ENCODE measurements at places on chromosomes 5 and 9.

DNA sequence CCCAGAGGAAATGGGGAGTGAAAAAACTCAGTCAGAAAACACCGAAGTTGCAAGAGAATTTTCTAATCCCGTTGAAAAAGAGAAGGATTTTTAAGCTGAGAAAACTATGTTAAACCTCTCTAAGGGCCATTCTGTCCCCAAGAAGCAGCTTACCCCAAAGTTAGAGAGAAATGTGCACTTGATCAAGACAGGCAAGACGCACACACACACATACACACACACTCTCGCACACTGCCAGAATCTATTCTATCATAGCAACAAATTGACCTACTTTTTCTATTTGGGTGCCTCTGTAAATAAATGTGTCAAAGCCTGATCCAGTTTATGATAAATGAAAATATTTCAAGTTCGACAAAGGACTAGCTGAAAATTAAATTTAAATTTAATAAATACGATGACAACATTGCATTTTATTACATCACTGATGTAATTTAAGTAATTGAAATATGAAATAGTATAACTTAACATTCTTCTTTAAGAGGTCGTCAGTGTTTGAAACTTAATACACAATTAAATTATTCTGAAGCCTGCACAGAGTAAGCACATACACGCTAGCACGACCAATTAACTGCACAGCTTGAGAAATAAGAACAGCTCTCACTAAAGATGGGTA, 5.9 kb downstream of the NFIL3 start:
- no peak for DNase-seq

GRCh38 chr9:83956086-83956435, 24.0 kb downstream of the HNRNPK start:
- DNase-seq, result no peak

- DNase-seq, result no peak
Measured at GRCh38 chr5:93572101-93572607, 8.9 kb downstream of the NR2F1-AS1 start.

DNA sequence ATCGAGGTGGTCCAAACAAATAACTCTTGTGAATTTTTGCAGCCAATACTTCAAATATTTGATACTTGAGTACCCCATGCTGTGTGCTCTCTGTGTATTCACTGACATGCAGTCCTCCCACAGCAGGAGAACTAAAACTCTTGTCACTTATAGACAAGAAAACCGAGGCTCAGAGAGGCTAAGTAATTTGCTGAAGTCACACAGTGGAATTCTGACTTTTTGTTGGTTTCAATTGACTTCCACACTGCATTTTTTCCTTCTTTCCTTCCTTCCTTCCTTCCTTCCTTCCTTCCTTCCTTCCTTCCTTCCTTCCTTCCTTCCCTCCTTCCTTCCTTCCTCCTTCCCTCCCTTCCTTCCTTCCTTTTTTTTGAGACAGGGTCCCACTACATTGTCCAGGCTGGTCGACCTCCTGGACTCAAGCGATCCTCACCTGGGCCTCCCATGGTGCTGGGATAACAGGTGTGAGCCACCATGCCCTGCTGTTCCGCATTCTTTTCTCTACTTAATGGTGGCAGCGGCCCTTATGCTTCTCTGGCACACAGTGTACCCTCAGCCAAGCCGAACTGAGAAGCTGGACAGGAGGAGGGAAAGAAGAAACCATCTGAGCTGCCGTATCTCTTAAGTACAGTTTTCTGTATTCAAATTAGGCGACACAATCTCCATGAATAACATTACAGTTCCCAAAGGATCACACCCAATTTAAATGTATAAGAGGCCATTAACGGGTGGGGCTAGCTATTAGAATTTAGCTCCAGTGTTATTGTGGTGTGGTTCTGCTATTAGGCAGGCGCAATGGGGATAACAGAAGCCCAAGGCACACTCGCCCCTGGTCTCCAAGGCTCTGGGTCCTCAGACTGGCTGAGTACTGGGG, 38.4 kb upstream of the GRHPR start:
- no peak for DNase-seq

- DNase-seq, result peak; percentile 38
Measured at GRCh38 chr9:134544388-134545214, 97.0 kb upstream of the COL5A1 start.

- no peak for DNase-seq
Measured at GRCh38 chr9:89961616-89962341, 357.0 kb downstream of the GADD45G start.

- DNase-seq, result no peak
Measured at GRCh38 chr5:122499585-122499984, 187.5 kb downstream of the SNCAIP start.

GRCh38 chr5:41087461-41087860, 16.3 kb upstream of the MROH2B start:
- no peak for DNase-seq

- no peak for DNase-seq
Measured at GRCh38 chr9:70110194-70111041, 66.8 kb downstream of the MAMDC2 start.

GRCh38 chr5:57858905-57859304, 376.3 kb upstream of the ACTBL2 start:
- DNase-seq, result no peak

DNA sequence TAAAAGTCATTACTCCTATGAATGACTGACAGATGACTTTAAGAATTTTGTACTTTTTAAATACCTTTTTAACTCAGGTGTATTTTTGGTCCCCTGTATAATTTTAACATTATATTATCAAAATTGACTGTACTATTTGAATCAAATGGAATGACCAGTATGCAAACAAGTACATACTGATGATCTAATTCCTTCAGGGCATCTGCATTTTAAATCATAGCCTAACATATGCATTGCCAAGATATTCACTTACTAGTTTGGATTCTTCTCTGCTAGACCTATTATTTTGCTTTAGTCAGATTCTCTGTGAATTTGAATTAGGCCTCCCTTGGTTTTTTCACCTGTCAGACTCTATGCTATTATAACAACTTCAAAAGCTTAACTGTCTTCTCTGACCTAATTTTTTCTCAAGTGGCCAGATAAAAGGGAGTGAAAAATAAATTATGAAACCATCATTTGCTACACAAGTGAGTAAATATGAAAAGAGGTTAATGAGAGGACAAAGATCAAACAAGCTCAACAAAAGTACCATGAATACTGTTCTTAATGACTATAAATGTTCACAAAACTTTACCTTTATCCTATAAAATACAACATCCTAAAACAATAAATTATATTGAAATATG, 1505.2 kb upstream of the CDH9 start:
- no peak for DNase-seq

- no peak for DNase-seq
Measured at GRCh38 chr9:120043448-120043847, 536.5 kb downstream of the CDK5RAP2 start.

- no peak for DNase-seq
Measured at GRCh38 chr9:90698871-90699440, 56.3 kb upstream of the DIRAS2 start.

DNA sequence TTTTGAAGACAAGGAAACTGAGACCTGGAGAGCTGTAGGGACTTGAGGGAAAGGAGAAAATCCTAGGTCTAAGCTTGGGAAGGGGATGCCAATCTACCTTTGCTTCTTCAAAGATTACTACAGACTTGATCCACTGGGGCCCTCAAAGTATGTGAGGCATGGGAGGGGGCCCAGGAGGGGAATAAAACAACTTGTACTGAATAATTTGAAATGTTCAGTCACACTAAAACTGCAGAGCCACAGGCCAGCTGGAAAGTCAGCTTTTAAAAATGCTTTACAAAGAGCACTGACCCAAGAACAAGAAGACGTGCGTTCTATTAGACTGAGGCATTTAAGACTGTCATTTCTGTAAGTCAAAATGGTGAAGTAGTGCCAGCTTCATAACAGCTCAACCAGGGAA, 13.6 kb downstream of the IL33 start:
- DNase-seq, result no peak

GRCh38 chr5:108765647-108766046, 17.9 kb downstream of the FER start:
- no peak for DNase-seq

DNA sequence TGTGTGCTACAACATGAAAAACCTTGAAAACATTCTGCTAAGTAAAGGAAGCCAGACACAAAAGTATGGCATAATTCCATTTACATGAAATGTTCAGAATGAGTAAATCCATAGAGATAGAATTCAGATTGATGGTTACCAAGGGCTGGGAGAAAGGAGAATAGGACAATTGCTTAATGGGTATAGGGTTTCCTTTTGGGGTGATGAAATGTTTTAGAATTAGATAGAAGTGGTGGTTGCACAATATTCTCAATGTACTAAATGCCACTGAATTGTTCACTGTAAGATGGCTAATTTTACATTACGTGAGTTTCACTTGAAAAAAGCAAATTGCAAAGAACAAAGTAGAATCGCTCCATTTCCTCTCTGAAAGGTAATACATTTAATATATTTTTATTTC, 43.0 kb upstream of the GAS1 start:
- peak; percentile 75 for DNase-seq

- no peak for DNase-seq
Measured at GRCh38 chr5:68544091-68544647, 328.6 kb downstream of the PIK3R1 start.

GRCh38 chr5:56191656-56192055, 41.5 kb downstream of the ANKRD55 start:
- DNase-seq, result no peak

GRCh38 chr5:171633776-171634470, 151.7 kb upstream of the SMIM23 start:
- DNase-seq, result no peak

- no peak for DNase-seq
Measured at GRCh38 chr5:90886381-90886780, 327.8 kb downstream of the ADGRV1 start.

DNA sequence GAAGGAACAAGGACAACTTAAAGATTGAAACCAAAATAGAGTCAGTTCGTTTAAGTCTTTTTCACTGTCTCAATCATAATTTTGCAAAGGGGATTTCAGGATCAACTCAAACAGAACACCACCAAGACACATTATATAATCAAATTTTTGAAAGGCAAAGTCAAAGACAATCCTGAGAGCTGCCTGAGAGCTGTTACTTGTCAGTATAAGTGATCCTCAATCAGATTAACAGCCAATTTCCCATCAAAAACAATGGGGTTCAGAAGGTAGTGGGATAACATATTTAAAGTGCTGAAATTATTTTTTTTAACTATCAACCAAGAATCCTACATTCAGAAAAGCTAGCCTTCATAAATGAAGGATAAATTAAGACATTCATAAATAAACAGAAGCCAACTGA, 19.3 kb upstream of the ABO start:
- DNase-seq, result no peak

DNA sequence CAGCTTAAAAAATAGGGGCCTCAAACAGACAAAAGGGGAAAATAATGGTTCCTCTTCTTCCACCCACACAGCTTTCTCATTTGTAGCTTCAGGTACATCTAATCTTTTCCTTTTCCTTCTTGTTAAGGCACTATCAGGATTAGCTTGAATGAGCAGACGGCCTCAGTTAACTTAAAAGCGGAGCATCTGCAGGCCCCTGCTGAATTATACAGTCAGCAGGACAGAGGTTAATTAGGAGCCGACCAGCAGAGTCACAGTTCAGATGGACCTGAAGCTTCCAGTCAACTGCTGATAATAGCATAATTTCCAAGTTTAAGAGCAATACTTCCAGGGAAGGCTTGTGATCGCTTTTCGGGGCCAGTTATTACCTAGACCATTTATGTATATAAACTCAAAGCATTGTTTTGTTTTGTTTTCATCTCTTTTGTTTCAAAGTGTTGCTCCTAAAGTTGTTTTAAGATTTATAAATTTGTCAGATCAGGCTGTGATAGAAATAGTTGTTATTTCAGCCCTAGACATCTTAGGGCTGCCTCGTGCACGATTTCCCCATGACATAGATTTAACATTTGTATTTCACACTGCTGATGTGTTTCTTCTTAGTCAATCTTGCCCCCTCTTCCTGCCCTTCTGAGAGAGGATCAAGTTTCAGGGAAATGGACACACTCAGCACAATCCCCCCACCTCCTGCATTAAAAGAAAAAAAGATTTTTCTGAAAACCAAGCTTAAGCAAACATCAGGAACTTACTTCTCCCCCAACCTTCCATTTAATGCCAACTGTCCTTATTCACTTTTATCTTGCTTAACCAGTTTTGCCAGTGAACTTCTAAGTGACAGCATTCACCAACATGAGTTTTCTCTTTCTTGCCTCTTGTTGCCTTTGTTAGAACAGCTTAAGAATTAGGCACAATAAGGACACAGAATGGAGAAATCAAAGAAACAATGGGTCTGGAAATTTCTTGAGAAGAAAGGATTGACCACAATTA, 449.8 kb downstream of the ARHGEF28 start:
- DNase-seq, result no peak

GRCh38 chr9:135304886-135305285, 174.7 kb upstream of the PPP1R26 start:
- DNase-seq, result no peak
